ENCODE measurements at places on chromosomes 12 and 14. TPM values are rescaled to one million over a fixed set of nuclear protein-coding genes. Genes with fewer than 3 reads are reported as not detected.

Gene PLBD1
- 42.1 TPM for total RNA-seq

Gene NELL2
- 38.8 TPM for total RNA-seq

Gene DDN
- 0.10 TPM for total RNA-seq

Gene ERP27
- total RNA-seq, result not detected

Gene CLMN
- 10.5 TPM for total RNA-seq

Gene CFAP54
- total RNA-seq, result not detected

Gene ASB2
- 0.21 TPM for total RNA-seq
